CD4-positive, alpha-beta T cell (primary cell): ENCODE measurements at places on chromosomes 7 and 10.

DNA sequence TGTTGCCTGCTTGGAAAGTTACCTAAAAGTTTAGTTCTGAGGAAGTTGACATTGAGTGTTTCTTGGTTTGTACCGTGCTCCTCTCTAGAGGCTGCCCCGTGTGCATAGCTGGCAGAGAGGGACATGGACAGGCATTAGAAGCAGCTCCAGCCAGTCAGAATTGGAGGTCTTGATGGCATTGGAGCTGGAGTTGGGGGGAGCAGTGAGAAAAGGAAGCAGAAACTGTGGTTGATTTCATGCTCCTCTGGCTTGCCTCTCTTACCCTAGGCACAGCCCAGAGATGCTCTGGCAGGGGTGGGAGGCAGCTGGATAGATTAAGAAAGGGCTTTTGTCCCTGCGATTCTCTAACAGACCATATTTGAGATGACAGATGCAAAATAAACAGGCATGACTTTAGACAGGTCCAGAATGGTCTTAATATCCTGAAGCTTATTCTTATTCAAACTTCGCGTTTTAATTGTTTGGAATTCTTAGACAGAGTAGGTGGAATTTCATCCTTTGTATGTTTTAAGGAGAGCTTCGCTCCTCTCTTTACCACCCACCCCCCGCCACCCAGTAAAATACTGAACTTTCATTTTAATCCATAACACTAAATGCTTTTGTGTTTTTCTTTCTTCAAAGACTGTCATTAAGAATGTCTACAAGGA is 73.5 kb upstream of the GLCCI1 start:
- no peak for DNase-seq

GRCh38 chr7:158415316-158415715 is 172.3 kb downstream of the PTPRN2 start:
- DNase-seq, result no peak

DNA sequence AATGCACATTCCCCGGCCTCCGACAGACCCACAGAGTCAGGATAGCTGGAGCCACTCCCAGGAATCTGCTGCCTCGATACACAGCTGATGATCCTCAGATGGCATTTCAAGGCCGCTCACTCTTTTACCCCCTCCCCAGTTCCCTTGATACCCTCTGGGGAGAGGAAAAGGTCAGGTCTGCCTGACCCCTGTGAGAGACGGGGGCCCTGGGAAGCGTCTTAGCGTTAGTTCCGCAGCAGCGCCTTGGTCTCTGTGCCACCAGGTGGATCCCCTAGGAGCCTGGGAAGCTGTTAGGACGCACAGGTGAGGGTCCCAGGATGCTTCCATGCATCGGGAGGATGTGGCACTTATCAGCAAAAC is 420.5 kb upstream of the FOXK1 start:
- no peak for DNase-seq

DNA sequence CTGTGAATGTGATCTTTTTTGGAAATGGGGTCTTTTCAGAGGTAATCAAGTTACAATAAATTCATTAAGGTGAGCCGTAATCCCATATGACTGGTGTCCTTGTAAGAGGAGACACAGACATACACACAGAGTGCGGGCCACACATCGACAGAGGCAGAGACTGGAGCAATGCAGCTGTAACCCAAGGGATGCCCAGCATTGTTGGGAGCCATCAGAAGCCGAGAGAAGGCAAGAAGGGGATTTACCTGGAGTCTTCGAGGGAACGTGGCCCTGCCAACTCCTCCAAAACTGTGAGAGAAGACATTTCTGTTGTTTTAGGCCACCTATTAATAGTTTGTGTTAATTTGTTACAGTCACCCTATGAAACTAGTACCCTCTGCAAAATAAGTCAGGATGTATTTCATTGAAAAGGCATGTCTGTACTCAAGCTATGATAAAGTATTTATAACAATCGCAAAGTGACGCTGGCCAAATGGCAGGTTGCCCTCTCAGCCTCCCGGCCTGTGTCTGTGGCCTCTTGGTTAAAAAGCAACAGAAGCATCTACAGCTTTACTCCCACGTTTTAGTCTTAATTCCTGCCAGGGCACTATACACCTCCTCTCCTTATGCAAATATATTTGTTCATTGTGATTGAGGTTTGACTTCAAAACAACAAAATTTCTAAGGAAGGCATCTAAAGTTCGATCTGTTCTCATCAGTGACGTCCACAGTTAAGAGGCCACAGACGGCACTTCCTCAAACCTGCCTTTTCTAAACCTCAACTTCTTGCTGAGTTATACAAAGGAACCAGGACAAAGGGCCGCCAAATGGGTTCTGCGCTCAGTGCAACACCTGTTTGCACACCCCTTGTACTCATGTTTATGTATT is 46.8 kb downstream of the HIPK2 start:
- DNase-seq, result peak; percentile 11

- DNase-seq, result no peak
Observed at GRCh38 chr10:35225204-35225603, 98.6 kb downstream of the CREM start.

- DNase-seq, result peak; percentile 45
Observed at GRCh38 chr10:7258948-7259523, 151.8 kb downstream of the SFMBT2 start.

DNA sequence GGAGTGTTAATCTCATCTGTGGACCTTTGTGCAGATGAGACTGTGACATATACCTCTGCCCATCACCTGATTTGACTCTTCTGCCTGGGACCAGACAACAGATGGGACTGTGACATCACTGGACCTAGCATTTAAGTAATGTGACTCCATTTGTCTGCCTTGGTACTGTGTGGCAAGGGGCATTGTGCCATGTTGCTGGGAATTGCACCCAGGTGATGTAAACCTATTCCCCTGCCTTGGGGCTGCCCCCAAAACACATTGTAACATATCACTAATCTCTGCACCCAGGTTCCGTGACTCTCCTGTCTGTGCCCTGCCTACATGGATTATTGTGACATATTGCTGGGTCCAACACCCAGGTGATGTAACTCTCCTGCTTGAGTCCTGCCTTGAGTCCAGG is 40.4 kb upstream of the ZNF680 start:
- DNase-seq, result no peak

GRCh38 chr10:28139138-28139537 is 140.3 kb upstream of the ODAD2 start:
- no peak for DNase-seq

DNA sequence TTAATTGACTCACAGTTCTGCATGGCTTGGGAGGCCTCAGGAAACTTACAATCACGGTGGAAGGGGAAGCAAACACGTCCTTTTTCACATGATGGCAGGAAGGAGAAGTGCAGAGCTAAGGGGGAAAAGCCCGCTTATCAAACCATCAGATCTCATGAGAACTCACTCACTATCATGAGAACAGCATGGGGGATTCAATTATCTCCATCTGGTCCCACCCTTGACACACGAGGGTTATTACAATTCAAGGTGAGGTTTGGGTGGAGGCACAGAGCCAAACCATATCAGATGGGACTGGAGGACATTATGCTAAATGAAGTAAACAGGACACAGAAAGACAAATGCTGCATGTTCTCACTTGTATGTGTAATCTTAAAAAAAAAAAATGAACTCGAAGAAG is 141.4 kb upstream of the HABP2 start:
- DNase-seq, result no peak

DNA sequence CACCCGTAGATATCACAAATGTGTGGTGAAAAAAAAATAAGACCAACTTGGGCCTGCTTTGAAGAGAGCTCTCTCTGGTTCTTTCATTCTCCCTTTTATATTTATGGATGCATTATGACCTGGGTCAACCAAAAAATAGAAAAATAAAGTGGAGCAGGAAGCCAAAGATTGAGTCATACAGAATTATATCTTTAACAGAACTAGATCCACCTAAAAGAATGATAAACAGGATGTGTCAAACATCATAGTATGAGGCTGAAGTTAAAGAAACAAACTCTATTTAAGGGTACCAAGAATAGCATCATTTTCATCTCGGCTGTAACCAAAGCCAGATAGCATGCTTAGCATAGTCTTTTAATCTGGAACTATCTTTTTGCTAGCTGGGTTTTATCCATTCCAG is 28.8 kb upstream of the NMT2 start:
- DNase-seq, result no peak

- DNase-seq, result no peak
Observed at GRCh38 chr10:78405231-78405630, 371.6 kb downstream of the RPS24 start.

DNA sequence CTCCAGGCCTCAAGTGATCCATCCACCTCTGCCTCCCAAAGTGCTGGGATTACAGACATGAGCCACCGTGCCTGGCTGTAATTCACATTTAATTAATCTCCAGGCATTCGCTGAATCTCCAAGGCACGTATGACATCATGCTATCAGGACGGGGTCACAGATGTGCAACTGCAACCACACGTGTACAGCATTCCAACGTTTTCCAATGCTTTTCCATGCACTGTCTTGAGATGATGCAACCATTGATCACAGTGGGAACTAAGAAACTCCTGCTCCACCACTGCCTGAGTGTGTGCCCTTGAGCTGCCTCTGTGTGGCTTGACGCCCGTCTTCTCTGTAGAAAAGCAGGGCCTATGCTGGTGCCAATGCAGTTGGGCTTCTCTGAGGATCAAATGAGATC is 119.8 kb upstream of the LYZL2 start:
- DNase-seq, result no peak
